ENCODE measurements at places on chromosomes 16 and 17.
A peak's percentile ranks its signal among the peaks of the same experiment; 100 is the strongest.

DNA sequence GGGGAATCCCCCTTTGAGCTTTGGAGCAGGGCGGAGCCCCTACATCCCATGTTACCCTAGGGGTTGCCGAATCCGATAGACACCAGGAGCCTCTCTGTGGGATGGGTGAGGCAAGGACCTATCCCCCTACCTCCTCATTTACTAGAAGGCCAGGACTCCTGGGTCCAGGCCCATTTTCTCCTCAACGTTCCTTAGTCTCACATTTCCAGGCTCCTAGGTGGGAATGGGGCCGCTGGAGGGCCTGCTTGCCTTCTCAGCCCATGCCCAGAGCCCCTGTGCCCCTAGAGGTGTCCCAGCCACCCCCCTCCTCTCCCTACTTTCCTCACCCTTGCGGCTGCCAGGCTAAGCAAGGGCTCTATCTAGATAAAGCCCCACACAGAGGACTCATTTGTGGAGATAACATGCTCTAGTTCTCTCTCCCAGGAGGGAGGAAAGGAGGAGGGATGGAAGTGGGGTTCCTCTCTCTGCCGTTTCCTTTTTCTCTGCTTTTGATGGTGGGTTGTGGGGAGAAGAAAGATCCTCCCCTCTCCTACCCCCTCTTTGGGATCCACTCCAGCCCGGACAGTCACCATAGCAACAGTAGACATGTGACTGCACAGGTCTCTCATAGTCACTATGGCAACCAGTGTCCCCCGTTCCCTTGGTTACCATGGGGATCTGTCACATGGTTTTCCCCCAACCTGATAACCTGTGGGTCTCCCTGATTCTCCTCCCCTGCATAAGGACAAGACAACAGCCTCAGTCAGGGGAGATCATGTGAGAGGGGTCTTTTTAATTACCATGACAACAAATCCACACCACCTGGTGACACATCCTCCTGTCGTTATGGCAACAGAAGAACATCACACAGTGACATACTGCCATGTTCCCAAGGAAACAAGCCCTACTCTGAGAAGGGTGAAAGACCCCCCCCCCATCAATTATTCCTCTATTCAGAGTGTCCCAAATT, 5.2 kb downstream of the CACNA1G start:
- no peak for ATAC-seq

DNA sequence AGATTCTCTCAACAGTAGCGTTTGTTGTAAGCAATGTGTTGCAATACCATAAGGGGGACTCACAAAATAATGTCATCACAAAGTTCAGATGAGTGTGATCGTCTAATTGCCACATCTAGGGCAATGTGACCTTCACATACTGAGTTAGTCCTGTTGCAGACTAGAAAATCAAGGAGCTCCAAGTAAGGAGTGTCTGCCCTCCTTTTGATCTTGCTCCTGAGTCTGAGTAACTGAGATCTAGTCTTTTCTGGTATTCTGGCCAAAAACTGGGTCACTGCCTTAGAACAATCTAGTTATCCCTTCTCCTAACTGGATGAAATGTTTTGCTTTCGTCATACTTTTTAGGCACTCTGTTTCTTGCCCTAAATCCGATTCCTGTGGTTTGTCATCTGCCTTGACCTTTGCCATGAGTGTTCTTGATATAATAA, 712.1 kb downstream of the CDH11 start:
- ATAC-seq: no peak

DNA sequence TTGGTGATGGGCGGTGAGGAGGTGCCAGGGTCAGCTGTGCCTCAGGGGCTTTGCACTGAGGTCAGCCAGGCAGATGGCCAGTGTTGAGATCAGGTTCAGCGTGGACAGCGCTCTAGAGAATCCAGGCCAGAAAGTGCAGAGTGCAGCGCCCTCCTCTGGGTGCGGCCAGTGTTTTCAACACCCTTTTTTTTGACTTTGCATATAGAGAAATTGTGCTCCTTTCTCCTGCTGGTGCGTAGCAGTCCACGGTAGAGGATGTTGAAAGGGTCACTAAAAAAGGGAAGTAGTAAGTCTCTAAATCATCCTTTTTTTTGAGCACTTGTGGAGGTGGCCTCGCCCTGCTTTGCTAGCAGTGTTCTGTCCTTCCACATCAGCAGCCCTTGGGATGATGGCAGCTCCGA, 53.9 kb downstream of the BANP start:
- ATAC-seq: no peak

DNA sequence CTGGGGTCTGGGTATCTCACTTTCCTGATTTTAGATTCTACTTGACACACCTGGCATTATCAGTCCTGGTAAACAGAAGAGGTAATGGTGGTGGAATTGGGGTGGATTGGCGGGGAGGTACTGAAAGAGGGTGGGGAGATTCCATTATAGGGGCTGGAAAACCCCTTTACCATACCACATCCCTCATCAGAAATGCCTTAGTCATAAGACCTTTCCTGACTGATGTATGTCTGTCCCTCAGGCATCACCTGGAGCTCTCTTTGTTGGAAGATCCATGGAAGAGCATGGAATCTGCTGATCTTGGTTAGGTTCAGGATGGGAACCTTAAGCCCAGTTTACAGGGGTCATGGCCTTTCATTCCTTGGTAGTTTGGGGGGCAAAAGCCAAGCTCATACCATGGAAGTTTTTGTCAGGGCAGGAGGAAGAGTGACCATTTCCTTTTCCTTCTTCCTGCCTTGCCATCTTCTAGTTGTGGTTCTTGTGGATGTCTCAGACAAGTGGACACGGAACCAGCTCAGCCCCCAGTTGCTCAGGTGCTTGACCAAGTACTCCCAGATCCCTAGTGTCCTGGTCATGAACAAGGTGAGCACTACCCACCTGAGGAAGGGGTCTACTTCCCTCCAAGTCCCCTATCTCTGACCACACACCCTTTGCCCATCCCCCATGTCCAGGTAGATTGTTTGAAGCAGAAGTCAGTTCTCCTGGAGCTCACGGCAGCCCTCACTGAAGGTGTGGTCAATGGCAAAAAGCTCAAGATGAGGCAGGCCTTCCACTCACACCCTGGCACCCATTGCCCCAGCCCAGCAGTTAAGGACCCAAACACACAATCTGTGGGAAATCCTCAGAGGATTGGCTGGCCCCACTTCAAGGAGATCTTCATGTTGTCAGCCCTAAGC, 3.3 kb downstream of the ERAL1 start:
- ATAC-seq: no peak

DNA sequence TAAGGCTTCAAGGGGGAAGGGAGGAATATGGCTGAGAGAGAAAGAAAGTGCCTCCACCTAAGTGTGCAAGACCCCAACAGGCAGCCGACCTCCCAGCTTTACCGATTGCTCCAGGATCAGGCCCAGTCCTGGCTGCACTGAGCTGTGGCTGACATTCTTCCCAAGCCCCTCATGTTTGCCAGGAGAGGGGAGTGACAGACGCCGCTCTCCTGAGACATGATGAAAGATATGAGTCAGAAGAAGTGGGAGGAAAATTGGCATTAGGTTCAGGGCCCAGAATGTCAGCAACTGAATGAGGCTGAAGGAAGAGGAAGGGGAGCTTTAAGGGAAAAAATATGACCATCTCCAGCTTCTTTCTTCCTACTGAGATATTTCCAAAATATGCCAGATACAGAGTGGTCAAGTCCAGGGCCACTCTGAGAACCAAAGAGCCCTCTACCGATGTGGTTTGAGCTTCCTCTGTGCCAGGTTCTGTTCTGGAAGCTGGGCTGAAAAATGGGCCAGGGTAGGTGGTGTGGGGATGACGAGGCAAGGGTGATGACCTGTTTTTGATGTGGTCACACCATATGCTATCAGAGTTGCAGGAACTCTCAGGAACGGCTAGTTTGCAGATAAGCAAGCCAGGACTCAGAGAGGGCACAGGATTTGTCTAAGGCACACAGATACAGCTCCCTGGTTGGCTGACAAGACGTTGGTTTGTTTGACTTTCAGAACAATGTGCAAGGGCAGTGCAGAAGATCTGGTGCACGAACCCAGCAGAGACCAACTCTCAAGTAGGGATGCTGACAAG, 176.7 kb downstream of the SOX9 start:
- ATAC-seq: no peak

DNA sequence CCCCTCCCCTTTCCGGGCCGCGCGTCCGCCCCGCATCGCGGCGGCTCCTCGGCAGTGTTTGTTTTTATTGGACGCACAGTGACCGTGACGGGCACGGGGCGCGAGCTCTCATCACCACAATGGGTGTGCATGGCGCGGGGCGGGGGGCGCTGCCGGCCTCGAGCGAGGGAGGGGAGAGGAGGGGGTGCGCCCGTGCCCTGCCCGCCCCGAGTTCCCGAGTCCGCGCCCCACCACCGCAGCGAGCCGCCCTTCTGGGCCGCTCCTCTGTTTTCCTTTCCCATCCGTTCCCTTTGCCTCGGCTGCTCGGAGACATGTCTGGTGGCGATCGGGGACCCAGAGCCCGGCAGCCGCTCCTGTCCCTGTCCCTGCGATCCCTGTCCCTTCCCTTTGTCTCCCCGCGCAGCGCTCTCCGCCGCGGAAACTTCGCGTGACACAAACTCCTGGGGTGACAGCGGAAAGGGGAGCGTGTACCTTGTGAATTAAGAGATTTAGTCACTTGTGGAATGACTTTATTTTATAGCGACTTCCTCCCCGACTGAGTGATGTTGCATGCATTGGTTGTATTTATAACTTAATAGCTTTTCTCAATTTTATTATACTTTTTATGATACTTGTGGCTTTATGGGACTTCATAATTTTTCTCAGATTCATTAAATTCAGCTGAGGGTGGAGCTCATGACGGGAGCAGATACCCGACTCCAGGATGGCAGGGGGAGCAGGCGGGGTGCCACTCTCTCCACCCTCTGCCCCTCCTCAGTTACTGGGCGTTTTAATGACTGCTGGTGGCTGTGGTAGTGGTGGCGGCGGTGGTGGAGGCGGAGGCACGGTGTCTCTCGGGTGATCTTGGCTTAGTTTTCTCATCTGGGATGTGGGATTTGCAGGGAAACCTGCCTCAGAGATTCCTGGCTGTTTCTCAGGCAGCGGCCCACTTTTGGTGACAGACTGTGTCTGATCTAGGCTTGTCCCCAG, 40.8 kb downstream of the MRM1 start:
- peak; percentile 25 for ATAC-seq

DNA sequence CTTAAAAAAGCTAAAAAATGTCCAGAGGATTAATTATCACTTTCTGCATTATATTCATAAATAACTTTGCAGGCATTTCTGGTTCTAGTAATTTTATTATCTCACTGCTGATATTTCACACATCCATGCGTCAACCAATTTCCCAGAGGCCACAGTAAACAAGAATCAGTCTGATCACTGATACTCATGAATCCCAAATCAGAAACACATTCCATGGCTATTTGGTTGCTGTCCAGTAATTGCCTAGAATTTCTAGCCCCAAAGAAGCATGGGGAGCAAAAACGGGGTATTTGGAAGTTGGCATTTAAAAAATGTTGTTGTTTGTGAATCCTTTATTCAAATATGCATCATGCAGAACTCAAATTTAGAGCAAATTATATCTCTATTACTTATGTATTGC, 244.8 kb downstream of the CDH8 start:
- ATAC-seq: no peak

GRCh38 chr17:62807812-62808575, at the start of gene MARCHF10:
Gene MARCHF10 (minus strand): TSS chr17:62808314. CDS start chr17:62801735, 6,579 bp downstream.
- no peak for ATAC-seq

DNA sequence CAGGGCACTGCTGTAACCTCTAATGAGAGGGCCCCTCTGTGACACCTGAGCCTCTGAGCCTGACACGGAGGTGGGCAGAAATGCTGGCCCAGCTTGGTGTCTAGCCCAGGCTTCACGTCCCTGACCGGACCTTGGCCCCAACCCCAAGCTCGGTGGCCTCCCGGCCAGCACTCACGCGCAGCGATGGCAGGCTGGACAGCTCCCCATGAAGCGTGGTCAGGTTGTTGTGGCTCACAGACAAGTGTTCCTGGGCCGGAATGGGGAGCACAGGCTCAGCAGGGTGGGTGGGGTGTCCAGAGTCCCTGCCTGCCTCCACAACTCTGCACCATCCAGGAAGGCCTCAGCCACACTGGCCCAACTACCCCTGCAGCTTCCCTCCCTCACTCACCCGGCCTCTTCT, 2.2 kb downstream of the FLII start:
- no peak for ATAC-seq

DNA sequence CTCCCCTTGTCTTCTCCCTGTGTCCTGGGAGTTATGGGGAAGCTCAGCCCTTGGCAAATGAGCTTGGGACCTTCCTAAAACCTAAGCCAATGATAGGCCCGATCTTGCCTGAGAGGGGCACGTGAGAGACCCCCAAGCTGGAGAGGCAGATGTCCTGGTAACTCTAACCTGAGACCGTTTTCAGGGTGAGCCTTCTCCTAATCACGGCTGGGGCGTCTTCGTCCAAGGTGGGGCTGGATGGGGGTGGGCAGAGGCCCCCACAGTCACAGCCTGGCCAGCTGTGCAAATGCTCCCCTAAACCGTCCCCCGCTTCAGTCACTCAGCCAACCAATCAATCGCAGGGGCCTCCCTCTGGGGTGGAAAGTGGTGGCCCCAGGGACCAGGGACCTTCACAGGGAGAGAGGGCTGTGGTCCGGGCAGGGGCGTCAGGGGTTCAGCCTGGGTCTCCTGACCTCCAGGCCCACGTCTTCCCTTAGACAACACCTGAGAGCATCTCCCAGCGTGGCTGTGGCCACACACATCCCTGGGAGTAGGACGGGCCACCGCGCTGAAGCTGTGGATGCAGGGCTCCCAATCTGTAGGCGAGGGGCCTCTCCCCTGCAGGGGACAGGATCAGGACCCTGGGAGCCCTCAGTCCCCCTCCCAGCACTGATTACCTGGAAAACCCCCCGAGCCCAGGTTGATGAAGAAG, 30.6 kb downstream of the ACTG1 start:
- ATAC-seq: no peak

GRCh38 chr17:36683387-36683786, 82.0 kb downstream of the MRM1 start:
- ATAC-seq: no peak

- no peak for ATAC-seq
Observed at GRCh38 chr17:44108440-44109311, 14.8 kb downstream of the HDAC5 start.

- peak; percentile 81 for ATAC-seq
Observed at GRCh38 chr16:85610446-85611193, 2.5 kb upstream of the GSE1 start.

DNA sequence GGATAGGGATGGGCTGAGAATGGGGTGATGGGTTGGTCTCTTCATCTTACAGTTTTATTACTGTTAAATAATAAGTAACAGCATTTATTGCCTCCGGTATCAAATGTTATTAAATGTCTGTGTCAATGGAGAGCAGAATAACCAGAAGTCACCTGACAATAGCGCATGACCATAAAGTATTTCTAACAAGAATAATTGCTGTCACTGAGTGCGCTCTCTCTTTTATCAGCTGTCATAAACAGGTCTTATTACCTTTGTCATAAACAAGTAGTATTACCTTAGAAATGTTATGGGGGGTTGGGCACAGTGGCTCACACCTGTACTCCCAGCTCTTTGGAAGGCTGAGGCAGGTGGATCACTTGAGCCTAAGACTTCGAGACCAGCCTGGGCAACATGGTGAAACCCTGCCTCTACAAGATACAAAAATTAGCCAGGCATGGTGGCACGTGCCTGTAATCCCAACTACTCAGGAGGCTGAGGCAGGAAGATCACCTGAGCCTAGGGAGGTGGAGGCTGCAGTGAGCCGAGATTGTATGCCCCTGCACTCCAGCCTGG, 120.6 kb downstream of the MAP2K6 start:
- no peak for ATAC-seq

GRCh38 chr17:77085926-77086432, 54.8 kb upstream of the SEC14L1 start:
- no peak for ATAC-seq

- no peak for ATAC-seq
Observed at GRCh38 chr16:85573696-85574641, 39.2 kb upstream of the GSE1 start.
